CD4-positive, alpha-beta T cell treated with Interleukin-4 for 1 hour (primary cell): ENCODE measurements at places on chromosomes 5 and 9.

DNA sequence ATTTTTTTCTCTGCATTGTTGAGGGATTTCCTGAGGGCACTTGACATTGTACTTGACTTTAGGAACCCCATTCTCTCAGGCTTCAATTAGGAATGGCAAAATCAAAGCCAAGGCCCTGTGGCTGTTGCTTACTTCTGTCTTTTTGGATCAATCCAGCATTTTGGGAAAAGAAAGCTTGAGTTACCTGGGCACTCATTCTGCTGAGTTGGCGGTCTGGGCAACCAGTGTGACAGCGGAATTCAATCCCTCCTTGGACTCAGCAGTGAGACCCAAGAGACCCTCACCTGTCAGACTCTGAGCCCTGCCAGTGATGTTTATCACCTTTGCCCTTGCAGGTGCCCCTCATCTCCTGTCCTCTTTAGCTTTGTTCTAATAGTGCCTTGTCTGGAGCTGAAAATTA lies 225.3 kb downstream of the PAPPA start:
- no peak for DNase-seq

DNA sequence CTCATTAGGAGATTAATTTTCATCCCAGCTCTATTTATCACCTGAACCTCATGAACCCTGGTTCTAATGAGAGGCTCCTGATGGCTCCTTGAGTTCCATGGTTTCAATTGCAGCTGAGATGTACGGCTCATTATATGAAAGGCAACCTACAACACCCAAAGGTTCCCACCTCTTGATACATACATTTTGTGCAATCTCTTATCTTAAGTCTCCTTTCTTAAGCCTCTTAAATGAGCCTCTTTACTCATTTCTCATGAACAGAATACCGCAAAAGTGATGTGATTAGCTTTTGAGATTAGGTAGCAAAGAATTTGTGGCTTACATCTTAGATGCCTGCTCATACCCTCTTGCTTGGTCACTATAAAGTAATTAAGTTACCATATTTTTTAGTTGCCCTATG lies 1964.0 kb upstream of the CDH6 start:
- DNase-seq: no peak

GRCh38 chr9:131233995-131234394 lies 42.3 kb downstream of the FAM78A start:
- DNase-seq: peak; percentile 40

GRCh38 chr9:120865809-120866208 lies 11.2 kb downstream of the PHF19 start:
- no peak for DNase-seq

DNA sequence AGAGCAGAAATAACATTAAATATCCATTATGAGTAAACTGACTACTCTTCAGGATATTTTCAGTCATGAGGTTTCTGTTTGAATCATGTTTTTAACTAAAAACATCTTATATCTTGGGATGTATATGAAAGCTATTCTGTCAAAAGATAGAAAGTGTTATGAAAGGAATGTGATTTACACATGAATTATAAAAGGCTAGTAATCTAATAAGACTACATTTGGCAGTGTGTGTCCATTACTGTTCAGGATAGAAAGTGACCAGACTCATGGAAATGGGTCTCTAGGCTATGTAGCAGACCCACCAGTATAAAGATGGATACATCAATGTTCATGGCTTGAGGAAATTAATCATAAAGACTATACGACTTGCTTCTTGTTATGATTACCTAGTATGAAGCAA lies 1328.2 kb upstream of the NUDT12 start:
- no peak for DNase-seq

- DNase-seq: peak; percentile 44
Measured at GRCh38 chr5:170638454-170639220, 134.8 kb downstream of the KCNIP1 start.

DNA sequence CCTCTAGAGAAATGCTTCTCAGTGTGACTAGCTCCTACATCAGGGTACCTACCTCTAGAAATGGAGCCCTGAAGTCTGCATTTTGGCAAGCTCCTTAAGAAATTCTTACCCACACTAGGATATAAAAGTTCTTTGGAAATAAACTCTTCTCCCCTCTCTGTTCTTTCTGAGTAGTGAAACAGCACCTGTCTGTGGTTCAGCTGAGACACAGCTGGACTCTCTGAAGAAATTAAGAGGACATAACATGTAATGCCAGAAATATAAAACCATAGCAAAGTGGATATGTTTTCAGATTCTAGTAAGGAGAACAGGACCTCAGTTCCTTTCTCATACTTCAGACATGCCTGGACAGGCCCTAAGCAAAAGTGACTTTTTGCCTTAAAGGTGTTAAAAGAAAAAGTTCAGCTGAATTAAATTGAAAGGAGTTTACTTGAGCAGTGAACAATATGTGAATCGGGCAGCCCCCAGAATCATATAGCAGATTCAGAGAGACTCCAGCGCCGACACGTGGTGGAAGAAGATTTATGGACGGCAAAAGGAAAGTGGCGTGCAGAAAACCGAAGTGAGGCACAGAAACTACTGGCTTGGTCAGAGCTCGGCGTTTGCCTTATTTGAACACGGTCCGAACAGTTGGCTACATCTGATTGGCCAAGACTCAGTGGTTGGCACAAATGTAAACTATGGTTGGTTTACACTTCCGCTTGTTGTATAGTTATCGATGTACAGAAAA lies 64.5 kb downstream of the PRKACG start:
- no peak for DNase-seq

- no peak for DNase-seq
Measured at GRCh38 chr5:111517853-111518501, 5.6 kb upstream of the STARD4 start.

DNA sequence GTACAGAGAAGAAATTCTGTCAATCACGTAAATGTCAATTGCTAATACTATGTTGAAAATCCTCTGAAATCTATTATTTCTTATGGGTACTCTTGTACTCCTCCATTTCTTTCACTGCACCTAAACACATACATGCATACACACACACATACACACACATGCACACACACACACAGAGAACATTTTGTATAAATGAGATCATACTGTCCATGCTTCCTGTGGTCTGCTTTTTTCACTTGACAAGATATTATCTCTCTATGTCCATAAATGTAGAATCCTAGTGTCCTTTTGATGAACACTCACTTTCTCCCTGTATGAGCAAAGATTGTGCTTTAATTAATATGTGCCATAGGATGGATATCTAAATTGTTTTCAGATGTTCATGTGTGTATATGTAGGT lies 32.7 kb upstream of the TLR4 start:
- no peak for DNase-seq

DNA sequence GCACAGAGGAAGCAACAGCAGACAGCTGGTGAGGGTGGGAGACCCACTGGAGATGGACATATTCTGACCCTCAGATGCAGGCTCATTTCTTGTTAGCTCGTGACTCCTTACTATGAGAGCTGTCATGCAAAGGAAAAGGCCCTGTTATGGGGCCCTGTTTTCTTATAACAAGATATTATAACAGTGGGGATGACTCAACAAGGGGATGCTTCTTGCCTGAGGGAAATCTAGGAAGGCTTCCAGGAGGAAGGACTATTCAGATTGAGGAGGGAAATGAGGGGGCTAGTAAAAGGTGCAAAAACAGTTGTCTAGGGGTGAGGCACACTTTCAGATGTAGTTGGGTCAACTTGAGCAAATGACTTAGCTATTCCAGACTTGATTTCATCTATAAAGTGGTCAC lies 83.0 kb downstream of the DAB2IP start:
- DNase-seq: no peak

- no peak for DNase-seq
Measured at GRCh38 chr9:131278702-131279111, 2.4 kb upstream of the FAM78A start.

DNA sequence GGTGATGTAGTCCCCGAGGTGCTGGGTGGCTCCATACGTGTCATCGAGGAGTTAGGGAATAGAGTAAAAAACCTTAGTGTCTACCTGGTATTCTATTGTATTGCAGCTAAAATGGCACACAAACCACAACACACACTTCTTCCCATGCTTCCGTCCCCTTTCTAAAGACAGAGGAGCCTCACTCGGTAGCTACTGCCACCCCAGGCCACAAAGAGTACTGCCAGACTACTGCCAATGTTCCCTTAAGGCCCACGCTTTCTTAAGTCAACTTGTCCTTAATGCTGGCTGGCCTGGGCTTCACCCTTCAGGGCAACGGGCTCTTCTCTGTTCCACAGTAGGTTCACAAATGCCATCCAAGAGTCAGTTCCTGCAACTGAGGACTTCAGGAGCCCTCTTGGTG lies 673.0 kb downstream of the ELAVL2 start:
- no peak for DNase-seq

GRCh38 chr9:127534250-127534906 lies 77.7 kb upstream of the STXBP1 start:
- DNase-seq: no peak

DNA sequence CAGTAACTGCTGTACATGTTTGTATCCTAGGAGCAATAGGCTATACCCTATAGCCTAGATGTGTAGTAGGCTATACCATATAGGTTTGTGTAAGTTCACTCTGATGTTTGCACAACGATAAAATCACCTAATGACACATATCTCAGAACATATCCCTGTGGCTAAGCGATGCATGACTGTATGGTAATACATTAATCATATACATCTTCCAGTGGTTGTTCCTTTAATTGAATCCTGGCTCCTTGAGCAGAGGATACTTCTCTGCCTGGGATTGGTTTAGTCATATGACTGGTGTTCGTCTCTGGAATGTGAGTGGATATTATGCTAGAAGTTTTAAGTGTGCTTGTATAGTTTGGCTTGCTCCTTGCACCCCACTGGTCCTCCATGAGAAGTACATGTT lies 425.8 kb downstream of the MAN2A1 start:
- no peak for DNase-seq

GRCh38 chr5:157530226-157530972 lies 45.2 kb downstream of the ADAM19 start:
- DNase-seq: no peak

DNA sequence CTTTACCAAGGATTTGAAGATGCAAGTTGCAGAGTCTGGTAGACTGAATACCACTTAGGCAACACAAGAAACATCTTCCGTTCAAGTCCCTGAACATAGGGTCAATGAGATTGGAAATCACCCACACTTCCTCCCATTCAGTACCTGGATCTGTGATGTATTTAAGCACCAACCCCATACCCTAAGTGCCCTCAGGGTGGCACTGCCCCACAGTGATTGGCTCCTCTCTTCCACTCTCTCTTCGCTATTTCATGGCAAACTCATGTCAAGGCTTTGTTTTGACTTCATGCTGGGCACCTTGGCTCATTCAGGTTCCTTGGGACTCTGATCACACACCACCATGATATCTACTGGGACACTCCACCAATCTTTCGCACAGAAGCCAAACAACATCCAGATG lies 53.7 kb downstream of the GGTA1 start:
- DNase-seq: no peak

DNA sequence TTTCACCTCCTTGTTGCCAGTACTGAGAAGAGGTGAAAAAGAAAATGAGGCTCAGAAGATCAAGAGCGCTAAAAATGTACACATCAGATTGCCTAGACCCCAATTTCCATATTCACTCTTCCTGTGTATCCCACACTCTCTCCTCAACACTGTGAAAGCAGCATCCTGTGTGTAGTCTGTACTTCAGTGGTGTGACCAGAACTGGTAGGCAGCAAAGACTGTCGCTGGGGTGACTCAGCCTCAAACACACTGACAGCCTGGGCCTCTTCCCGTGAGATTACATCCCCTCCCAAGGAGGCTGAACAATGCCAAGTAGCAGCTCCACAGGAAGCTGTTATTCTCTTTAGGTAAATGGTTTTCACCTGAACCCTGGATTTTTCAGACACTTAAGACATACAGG lies 135.5 kb downstream of the CCDC192 start:
- DNase-seq: no peak

- DNase-seq: no peak
Measured at GRCh38 chr9:125881042-125881441, 133.9 kb downstream of the PBX3 start.

GRCh38 chr9:27645161-27645840 lies 72.0 kb upstream of the C9orf72 start:
- DNase-seq: no peak

- no peak for DNase-seq
Measured at GRCh38 chr5:146645342-146645741, 129.4 kb upstream of the GPR151 start.

GRCh38 chr9:82091610-82092009 lies 103.0 kb downstream of the SPATA31D1 start:
- no peak for DNase-seq

DNA sequence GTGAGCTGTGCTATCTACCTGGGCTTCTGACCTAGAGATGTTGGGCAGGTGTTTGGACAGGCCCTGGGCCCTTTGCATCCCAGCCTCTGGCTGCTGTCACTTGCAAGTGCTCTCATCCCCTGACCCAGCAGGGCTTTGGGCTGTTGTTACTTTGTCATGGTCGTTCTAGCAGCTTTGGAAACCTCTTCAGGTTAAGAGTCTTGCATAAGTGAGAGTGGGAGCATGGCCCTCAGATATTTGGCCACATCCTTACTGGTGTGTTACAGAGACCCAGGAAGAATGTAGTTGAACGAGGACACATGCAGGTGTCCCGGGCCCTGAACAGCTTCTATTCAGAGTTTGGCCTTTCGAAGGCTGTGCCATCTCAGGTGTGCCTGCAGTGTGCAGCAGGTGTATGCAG lies 4.5 kb downstream of the TENT4A start:
- DNase-seq: no peak
